ENCODE measurements at places on chromosomes 1 and 21. TPM values are rescaled to one million over a fixed set of nuclear protein-coding genes. Genes with fewer than 3 reads are reported as not detected.

- no peak for DNase-seq
Measured at GRCh38 chr1:246703581-246703980, 20.6 kb upstream of the SCCPDH start.

Gene KRTAP21-1
- not detected for total RNA-seq

- DNase-seq: no peak
Measured at GRCh38 chr1:113531321-113531720, 141.0 kb downstream of the MAGI3 start.

DNA sequence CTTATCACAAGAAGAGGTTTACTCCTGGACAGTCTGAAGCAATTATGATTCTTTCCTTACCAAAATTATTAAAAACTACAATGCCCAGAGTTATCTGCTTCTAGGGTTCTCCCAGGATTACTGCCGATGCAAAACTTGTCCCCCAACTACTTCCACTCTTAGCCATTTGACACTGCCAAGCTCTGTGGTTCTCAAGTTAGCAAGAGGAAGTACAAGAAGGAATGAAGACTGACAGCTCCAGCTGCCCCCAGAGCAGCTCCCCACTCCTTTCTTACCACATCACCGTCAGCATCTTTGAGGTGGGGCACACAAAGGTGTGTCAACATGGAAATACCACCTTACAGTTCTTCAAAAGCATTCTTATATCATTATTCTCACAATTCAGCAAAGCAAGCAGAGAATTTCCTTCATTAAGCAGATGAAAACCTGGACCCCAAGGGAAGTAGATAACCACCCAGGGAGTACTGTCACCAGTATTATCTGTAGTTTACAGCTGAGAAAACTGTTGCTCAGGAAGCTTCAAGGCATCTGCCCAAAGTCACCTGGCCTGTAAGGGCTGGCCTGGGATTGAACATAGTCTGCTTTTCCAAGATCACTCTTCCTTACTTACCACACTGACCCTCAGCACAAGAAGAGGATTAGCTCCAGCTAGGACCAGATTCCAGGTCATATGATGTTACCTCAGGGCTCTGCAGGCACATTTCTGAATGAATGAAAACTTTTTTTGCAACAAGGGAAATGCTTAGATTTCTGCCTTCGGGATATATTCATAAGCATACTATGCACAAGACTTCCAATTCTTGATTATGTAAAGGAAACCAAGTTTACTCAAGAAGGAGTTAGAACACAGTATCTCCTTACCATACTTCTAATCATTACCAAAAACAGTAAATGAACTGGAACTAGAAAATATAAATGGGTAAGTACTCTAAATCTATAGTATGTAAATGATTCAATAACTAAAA is 9.3 kb downstream of the PSMG1 start:
- DNase-seq: no peak

Gene KRTAP12-2
- total RNA-seq: not detected

DNA sequence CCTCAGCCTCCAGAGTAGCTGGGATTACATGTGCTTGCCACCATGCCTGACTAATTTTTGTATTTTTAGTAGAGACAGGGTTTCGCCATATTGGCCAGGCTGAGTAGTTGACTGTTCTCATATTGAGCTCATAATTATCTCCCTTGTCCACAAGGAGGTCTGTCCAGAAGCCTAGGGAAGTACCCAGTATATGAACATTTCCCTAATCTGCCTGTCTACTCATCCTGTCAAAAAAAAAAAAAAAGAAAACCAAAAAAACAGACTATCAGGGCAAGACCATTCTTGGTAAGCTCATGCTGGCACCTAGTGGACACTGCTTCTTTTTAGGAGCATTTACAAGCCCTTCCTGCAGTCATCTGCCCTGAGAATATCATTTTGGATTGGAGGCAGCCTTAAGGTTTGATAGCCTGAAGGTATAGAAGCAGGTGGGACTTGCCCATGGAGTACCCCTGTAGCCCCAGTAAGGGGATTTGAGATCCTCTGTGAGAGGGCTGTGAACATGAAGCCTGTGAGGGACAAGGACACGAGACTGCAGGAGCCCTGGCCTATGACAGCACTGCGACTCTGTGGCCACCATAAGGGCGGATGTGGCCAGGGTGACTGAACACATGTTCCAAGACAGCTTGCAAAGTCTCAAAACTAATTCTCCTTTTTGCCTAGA is 10.8 kb upstream of the DUSP12 start:
- peak; percentile 50 for DNase-seq

- DNase-seq: no peak
Measured at GRCh38 chr1:44655609-44656008, 18.7 kb downstream of the TMEM53 start.

DNA sequence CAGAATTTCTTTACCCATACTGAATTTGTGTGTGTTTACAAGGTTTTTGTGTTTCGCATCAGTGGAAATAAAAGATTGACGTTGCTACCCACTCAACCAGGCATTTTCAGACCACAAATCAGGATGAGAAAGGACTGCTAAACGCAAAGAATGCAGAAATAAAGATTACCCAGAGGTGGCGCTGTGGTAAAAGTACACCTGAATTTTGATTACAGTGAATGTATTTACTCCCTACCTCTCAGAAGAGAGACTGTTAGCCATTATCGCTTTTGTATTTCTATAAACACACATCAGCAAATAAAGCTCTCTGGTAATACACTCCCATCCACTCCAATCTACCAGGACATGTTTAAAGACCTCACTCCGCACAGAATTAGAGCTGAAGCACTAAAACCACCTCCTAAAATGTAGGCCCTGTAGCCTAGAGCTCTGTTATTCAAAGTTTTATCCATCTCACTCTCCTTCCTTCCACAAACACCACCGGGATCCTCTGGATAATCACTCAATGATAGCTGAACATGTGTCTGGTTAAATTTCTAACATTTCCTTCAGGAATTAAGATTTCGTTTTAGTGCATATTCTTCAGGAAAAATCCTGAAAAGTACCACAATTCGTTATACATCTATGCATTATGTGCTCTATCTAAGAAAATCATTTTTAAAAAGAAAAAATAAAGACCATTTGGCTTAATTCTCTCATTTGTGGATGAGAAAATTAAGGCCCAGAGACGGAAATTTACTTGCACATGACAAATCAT is 2.5 kb upstream of the LMO4 start:
- DNase-seq: peak; percentile 35

- DNase-seq: no peak
Measured at GRCh38 chr1:154860156-154860870, 9.8 kb downstream of the KCNN3 start.

DNA sequence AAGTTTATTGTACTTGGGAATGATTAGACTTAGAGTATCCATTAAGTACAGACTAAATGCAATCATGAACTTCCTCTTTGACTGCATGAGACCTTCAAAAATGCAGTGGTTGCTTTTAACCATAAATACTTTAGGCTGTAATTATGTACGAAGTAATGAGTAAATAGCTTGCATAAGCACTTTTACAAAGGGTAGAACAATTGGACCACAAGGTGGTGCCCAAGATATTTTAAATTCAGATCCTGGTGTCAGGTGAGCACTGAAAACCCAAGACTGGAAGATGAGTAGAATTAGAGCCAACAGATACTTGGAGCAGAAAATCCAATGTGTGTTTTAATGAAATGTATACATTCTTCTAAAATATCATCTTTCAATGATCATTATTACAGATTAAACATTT is 43.4 kb upstream of the RHOU start:
- no peak for DNase-seq

DNA sequence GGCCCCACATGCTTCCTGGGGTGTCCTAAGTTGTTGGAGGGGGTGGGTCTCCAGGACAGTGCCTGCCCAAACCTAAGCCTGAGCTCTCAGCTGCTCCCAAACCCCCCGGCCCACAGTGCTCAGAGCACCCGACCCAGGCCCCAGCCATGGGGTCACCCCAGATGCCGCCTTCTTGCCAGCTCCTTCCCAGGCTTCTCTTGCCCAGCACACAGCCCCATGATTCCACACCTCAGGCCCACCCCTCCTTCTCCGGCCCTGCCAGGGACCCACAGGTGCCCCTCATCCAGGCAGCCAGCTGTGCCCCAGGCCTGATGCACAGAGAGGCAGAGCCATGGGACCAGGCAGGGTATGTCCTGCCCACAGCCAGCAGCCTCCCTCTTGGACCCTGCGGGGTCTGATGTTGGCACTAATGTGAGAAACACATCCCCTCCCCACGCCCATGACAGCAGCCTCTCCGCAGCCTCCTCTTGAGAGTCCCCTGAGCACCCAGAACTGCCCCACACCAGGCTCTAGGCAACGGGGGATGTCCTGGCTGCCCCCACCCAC is 4.9 kb downstream of the WNT9A start:
- no peak for DNase-seq

GRCh38 chr1:1060281-1061000 is 13.7 kb downstream of the RNF223 start:
- no peak for DNase-seq

GRCh38 chr21:32908534-32908933 is 117.2 kb upstream of the OLIG2 start:
- no peak for DNase-seq

GRCh38 chr1:221708987-221709386 is 32.9 kb downstream of the DUSP10 start:
- peak; percentile 41 for DNase-seq

- DNase-seq: peak; percentile 31
Measured at GRCh38 chr1:19179597-19180264, 30.3 kb downstream of the UBR4 start.

- DNase-seq: no peak
Measured at GRCh38 chr1:113128116-113128515, 55.1 kb downstream of the LRIG2 start.

DNA sequence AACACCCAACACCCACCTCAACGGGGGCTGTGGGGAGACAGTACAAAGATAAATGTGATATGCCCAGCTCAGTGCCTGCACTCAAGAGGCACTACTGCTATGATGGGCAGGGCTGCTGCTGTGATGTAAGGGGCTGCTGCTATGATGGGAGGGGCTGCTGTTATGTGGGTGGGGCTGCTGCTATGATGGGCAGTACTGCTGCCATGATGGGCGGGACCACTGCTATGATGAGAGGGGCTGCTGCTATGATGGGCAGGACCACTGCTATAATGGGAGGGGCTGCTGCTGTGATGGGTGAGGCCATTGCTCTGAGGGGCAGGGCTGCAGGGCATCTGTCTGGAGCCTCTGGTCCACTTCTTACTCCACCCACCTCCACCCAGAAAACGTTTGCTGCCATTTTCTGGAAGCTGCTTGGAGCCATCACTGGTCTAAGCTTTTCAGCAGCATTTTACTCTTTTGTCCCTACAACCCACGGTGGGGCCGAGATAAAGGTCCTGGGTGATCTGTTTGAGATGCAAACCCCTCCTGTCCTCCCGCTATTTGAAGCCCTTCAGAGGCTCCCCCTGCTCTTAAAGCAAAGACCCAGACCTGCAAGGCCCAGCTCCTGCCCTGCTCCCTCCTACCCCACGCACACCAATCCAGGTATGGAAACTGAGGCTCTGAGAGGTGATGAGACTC is 656.9 kb downstream of the PTPRU start:
- DNase-seq: no peak

- no peak for DNase-seq
Measured at GRCh38 chr1:41812453-41812852, 106.3 kb downstream of the HIVEP3 start.

GRCh38 chr1:43587594-43587993 is 56.9 kb downstream of the PTPRF start:
- DNase-seq: no peak

GRCh38 chr1:41343790-41344699 is 17.2 kb upstream of the FOXO6 start:
- DNase-seq: no peak

- DNase-seq: peak; percentile 1
Measured at GRCh38 chr1:29648026-29648425, 411.7 kb downstream of the PTPRU start.

Gene SLC30A10
- not detected for total RNA-seq

GRCh38 chr1:173481195-173481772 is 4.1 kb downstream of the PRDX6 start:
- DNase-seq: no peak

Gene CNR2
- total RNA-seq: 0.05 TPM

Gene FAM72B
- 22.6 TPM for total RNA-seq

Gene PAQR6
- 7.1 TPM for total RNA-seq

GRCh38 chr1:230696722-230697437 is 17.0 kb downstream of the AGT start:
- DNase-seq: no peak

GRCh38 chr1:31626223-31627207 is 9.0 kb downstream of the HCRTR1 start:
- DNase-seq: no peak

DNA sequence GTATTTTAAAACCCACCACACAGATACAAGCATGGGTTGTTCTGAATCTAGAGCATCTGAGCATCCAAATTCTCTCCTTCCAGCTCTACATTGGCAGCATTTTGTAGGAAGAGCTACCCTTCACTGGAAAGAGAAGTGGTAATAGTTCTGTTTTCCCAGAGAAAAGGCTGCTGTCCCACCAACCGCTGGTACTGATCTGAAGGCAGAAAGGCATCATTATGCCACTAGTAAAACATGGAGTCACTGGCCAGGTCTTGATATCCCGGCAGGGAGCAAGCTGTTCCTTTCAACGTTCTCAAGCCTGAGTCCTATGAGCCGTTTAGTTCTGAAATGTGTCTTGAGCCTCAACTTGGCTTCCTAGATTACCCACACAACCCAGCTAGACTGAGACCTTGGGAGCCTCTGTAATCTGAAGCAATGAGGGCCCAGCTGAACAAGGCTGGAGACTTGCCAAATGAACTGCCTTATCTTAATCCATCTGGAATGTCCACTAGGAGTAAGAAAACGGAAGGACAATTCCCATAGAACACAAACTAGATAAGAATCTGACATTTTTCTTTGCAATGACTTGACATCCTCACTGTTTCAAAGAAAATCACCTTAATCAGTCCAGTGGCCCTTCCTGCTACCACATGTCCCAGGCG is 116.8 kb downstream of the KCNH1 start:
- no peak for DNase-seq

- DNase-seq: no peak
Measured at GRCh38 chr1:80349218-80349617, 1342.7 kb upstream of the ADGRL4 start.

DNA sequence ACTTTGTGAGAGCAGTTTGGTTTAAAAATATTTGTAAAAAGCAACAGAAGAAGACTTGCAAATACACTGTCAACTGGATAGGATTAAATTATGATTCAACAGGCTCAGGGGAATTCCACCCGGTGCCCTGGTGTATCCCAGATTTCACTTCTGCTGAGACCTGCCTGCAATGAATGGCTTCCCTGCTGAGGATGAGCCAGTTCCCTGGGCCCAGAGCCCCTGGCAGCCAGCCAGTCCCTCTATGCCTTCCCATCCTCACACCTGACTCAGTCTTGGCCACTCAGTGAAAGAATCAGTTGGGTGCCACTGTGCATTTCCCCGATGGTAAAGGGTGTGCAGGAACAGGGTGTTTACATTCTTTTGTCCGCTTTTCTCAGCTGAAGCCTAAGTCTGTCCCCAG is 64.4 kb downstream of the KCTD3 start:
- DNase-seq: no peak

DNA sequence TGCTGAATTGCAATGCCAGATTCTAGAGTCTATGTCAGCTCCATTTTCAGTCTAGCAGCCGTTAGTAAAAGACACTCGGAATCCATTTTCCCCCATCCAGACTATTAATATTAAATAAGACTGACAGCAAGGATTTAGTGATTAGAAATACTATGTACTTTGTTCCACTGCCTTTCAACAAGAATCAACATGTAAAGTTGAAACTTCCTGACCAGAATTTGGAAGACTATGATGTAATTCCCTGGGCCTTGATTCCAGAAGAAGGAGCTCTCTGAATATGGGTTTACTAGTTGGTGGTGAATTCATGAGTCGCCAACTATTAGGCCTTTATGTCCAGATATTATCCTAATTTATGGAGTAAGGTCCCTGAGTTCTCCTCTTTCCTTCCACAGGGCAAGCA is 24.8 kb downstream of the KDM1A start:
- no peak for DNase-seq

Gene TAS1R1
- total RNA-seq: not detected

Gene POLR3C
- 33.4 TPM for total RNA-seq

All from activated T-helper 2 cell treated with anti-CD3 and anti-CD28 coated beads, Interferon-gamma antibody, Interleukin-2, Interleukin-4, amounts not matched to agents 10 μg/mL and 5 μg/mL and 100 μg/mL, durations not matched to agents 14 hours and 24 hours and 36 hours (primary cell).